ENCODE measurements at places on chromosomes 12 and 14.

GRCh38 chr14:95664066-95664465 is 22.2 kb upstream of the TCL1B start:
- DNase-seq = no peak

- DNase-seq = no peak
These were observed 224.5 kb upstream of the FOXG1 start for GRCh38 chr14:28542040-28542439.

- no peak for DNase-seq
These were observed 57.1 kb upstream of the MDM1 start for GRCh38 chr12:68389305-68389704.

DNA sequence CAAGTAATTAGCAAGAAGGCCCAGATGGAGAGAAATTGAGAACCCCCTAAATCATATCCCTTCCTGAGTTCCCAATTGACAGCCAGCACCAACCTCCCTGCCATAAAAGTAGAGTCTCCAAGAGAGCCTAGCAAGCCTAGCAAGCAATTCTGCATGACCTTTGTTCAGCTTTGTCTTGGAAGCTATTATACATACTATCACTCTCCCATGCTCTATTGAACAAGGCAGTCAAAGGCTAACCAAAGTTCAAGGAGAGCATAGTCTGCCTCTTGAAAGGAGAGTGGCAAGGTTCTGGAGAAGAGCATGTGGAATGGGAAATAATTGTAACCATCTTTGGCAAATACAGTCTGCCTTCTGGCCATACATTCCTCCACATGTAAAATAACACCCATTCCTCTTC is 7.8 kb downstream of the ACOT4 start:
- no peak for DNase-seq

DNA sequence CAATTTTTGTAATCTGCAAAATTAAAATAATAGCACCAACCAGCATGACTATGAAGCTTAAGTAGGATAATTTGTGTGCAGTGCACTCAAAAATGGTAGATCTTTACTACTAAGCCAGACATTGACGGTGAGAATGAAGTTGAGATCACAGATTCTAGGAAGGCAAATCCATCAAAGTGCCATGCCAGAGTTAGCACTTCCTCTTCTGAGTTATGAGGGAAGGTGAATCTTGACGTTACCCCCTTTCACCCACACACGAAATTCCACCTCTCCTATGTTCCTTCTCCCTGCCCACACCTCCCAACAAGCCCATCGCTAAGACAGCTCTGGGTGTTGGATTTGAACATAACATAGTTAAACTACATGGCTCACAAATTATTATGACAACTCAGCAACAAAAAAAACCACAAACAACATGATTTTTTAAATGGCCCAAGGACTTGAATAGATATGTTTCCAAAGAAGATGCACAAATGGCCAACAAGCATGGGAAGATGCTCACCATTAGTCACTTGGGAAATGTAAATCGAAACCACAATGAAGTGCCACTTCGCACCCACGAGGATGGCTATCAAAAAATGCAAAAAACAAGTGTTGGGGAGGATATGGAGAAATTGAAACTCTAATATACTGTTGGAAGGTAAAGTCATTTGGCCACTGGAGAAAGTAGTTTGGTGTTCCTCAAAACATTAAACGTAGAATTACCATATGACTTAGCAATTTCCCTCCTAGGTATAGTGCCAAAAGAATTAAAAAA is 119.3 kb upstream of the RAP1B start:
- no peak for DNase-seq

GRCh38 chr14:89486961-89487360 is 69.9 kb upstream of the FOXN3 start:
- no peak for DNase-seq

DNA sequence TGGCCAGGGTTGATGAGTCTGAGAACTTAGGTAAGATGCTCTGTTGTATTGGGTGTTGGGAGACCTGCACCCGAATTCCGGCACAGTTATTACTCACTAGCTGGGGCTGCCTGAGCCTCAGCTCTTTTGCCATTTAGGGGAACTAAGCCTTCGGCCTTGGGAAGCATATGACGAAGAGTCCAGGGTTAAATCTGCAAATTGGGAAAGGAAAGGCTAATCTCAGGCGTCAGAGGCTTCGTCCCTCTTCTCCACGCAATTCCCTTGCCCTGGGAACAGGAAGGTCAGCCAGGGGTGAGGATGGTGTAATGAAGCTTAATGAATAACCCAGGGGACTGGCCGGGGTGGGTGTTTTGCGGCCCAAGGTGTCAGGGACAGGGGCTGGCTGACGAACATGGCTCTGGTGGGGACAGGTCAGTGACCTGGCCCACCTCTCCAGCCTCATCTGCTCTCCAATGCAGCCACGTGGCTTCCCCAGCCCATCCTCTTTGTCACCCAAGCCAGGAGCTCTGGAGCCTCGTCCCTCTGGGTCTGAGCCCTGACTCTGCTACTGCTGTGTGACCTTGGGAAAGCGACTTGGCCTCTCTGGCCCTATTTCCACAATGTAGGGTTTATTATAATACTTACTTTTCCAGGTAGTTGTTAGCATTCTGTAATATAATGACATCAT is 3.8 kb upstream of the SDSL start:
- DNase-seq = no peak

All from stimulated activated CD4-positive, alpha-beta T cell treated with anti-CD3 and anti-CD28 coated beads, Interleukin-1b, Interleukin-23, amount 100 ng/mL, for 24 hours (primary cell).